ENCODE measurements at places on chromosomes 12 and 14.

DNA sequence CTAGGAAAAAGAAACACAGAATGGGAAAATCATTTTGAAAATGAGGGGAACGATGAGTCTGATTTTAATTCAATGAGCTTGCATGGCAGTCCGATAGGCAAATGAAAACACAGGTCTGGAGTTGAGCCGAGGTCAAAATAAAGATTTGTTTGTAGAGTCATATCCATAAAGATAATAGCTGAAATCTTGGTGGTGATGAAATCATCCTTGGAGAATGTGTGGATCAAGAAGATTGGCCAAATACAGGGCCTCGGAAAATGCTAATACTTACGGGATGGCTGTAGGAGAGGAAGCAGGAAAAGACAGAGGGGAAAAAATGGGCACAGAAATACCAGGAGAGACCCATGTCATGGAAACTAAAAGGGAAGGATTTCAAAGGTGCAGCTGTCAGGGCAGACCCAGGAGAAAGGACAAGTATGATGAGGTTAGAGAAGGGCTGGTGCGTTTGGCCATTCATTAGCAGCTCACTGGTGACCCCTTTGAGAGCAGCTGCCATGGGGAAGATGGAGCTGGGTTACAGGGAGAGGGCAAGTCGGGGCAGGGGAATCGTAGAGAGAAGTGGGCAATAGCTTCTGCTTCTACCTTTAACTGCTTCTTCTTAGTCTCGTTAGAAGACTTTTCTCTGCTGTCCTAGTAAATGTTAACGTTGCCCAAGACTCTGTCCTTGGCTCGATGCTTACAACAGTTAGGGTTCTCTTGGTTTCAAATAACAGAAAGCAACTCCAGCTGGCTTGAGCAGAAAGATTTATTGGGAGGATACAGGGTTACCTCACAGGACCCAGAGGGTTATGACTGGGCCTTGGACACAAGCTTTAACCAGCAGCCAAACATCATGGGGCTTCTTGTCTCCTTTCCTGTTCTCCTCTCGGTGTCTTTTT, 161.8 kb downstream of the EFCAB11 start:
- DNase-seq: peak; percentile 72

DNA sequence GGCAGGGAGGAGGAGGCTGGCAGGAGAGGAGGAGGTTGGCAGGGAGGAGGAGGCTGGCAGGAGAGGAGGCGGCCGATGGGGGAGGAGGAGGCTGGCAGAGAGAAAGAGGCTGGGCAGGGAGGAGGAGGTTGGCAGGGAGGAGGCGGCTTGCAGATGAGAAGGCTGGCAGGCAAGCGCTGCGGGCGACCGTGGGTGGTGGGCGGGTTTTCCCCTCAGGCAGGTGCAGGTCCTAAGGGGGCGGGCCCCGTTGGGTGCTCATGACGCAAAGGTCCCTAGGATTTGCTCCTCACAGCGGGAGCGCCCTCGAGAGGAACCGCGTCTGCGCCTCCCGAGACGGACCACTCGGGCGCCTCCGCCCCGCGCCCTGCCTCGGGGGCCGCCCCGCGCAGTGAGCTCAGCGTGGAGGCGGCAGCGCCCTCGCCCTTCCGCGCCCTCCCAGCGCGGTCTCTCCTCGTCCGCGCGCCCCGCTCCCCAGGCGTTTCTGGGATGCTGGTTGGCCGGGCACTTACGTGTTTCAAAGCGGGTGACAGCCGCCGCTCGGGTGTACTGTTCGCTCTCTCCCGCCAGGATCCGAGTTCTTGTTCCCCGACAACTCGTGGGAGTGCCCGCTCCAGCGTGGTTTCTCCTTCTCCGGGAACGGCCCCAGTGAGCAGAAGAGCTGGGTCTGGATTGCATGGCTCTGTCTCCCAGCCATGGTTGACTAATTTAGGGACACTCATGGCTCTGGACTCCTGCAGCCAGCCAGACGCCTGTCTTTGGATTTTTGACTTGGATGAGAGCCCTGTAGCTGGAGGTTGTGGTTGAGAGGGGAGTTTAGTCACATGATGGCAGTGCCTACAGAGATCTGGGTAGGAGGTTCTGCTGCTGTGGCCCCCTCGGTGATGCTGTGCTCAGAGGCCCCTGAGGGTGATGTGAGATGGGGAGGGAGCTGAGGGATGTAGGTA, 64.1 kb upstream of the PPP4R3A start:
- DNase-seq: peak; percentile 75

- peak; percentile 48 for DNase-seq
These were observed 33.6 kb downstream of the CDKL1 start for GRCh38 chr14:50362764-50363713.

DNA sequence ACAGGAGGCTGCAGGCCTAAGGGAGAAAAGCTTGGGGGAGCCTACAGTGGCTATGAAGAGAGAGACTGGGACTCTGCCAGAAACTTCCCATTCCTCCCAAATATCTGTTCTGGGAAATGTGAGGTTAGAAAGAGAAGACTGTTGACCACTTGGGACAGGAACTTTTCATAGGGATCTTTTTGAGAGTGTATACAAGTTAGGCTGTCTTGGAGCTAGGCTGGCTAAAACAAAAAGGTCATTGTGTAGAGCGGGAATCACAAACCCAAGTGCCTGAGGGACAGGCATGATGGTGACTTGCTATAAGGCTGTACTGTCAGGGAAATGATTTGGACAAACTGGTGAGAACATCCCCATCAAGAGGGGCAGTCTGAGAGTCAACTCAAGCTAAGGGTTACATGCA, 175.1 kb downstream of the GRIP1 start:
- DNase-seq: no peak

DNA sequence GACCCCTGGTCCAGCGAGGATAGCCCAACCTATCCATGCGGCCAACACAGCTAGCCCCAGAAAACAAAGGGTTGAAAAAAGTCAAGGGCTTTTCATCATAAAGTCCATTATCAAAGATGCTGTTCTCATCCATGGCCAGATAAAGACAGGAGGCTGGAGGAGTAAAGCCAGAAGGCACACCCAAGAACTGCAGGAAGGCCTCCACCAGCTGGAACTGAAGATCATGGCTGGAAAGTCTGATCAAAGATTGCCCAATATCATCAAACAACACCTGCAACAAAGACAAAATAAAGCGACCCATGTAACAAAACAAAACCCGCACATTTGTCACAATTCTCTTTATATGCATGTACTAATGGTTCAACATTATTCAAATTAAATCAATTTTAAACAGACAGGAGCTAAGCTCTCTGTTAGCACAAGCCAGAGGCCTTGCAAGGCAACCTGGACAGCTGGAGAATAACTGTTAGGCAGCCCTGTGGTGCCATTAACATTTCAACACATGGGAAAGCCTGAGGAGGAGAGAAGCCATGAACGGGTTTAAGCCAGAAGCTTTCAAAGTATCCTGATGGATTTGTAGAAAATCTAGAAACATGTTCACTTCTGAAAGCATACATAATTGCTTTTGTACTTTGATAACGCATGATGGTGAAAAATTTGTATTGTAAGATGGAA, 34.1 kb downstream of the PSMC1 start:
- DNase-seq: no peak

GRCh38 chr12:125852116-125852515, 786.9 kb downstream of the AACS start:
- no peak for DNase-seq

DNA sequence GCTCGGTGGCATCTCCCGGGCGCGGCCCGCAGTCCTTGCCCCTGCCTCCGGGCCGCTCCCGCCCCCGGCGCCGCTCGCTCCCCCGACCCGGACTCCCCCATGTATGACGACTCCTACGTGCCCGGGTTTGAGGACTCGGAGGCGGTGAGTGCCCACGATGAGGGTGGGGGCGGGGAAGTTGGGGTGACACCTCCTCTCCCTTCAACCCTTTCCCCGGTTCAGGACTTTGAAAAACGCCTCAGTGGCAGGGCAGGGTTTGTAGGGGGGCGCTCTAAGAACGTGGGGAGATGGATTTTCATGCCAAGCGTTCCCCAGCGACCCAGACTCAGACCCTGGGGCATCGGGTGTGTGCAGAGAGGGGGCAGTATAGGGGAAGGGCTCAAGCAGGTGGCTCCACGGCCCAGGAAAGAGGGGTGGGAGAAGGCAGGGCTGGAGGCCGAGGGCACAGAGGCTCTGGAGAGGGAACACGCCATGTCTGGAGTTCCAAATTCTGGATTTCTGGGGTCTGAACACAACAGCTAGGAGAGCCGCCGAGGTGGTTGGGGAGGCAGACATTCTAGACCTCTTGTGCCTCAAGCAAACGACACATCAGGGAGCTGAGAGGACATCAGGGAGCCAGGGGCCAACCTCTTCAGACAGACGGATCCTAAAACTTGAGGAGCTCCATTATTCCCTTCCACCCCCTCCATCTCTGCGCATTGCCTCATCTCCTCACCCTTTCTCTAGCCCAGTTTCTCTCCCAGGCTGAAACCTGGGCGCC, 715 bp downstream of the CACNB3 start:
- peak; percentile 45 for DNase-seq

- DNase-seq: no peak
These were observed 1.5 kb downstream of the RAD51AP1 start for GRCh38 chr12:4540170-4540569.

DNA sequence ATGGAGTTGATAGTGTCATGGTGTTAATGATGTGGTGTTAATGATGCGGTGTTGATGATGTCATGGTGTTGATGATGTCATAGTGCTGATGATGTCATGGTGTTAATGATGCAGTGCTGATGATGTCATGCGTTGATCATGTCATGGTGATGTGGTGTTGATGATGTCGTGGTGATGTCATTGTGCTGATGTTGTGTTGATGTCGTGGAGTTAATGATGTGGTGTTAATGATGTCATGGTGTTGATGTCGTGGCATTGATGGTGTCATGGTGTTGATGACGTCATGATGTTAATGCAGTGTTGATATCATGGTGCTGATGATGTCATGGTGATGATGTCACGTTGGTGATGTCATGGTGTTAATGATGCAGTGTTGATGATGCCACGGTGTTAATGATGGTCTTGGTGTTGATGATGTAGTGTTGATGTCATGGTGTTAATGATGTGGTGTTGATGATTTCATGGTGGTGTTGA, 49.1 kb upstream of the RIMBP2 start:
- peak; percentile 36 for DNase-seq

GRCh38 chr12:58372298-58372697, 430.9 kb downstream of the ATP23 start:
- DNase-seq: no peak

DNA sequence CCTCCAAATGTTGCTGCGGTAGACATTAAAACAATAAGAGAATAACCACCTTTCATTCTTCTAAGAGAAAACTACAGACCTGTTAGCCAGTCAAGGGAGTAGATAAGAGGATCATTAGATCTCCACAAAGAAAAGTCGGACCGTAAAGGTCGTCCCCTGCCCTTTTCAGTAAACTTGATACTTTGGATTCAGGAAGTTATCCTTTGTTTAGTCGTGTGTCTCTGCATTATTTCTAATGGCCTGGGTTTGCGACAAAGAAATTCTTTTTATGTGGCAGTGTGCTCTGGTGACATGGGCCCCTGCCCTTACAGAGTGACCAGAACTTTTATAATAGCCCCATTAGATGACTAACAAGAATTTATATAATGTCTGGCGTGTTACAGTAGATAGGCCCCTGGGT, 44.6 kb upstream of the EVL start:
- no peak for DNase-seq

DNA sequence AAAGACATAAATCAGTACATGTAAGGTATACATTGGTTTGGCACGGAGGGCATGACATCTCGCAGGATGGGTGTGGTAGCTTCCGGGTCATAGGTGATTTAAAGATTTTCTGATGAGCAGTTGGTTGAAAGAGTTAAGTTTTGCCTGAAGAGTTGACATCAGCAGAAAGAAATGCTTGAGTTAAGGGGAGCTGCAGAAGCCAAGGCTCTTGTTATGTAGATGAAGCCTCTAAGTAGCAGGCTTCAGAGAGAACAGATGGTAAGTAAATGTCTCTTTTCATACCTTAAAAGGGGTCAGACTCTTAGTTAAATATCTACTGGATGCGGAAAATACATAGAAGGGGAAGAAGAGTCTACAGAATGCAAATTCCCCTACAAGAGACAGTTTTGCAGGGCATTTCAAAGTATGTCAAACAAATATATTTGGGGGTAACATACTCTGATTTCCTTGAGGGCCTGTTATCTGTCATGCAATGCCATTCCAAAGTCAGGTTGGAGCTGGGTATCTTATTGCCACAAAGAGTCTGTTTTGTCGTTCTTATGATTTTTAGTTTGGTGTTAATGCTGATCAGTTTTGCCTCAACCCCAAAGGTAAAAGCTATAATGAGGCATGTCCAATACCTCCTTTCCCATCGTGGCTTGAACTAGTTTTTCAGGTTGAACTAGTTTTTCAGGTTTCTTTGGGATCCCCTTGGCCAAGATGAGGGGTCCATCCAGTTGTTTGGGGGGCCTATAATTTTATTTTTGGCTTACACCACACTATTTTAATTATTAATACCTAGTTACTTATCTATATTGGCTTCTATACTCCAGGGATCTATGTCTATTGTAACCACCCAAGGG, 67.0 kb downstream of the PTHLH start:
- no peak for DNase-seq

- no peak for DNase-seq
These were observed 31.7 kb downstream of the UNC79 start for GRCh38 chr14:93462479-93462878.

DNA sequence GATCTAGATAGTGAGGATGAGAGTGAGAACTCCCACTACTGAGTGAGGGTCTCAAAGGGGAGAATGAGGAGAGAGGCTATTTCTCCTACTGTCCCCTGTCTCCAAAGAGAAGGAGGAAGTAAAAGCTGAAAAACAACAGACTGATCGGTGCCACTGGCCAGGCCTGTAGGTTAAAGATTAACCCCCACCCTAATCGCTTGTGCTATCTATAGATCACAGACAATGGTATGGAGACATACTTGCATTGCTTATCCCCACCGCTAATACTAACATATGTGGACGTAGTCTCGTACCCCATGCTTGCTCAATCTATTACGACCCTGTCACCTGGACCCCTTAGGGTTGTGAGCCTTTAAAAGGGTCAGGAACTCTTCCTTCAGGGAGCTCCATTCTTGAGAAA, 777.9 kb upstream of the TMEM132C start:
- no peak for DNase-seq

DNA sequence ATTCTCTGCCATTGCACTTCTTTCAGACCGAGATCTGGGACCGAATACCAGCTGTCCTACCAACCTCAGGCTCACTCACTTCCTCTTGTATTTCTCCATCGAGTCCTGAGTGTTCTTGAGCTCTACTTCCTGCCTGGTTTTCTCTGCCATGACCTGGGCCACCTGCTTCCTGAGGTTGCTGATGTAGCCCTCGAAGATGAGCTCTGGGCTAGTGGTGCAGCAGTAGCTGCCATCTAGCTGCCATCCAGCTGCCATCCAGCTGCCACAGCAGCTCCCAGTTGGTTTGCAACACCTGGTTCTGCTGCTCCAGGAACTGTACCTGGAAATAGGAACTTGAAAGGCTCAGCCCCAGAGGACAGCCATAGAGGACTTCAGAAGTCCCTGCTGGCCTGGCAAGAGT, 15.0 kb upstream of the KRT73 start:
- no peak for DNase-seq

DNA sequence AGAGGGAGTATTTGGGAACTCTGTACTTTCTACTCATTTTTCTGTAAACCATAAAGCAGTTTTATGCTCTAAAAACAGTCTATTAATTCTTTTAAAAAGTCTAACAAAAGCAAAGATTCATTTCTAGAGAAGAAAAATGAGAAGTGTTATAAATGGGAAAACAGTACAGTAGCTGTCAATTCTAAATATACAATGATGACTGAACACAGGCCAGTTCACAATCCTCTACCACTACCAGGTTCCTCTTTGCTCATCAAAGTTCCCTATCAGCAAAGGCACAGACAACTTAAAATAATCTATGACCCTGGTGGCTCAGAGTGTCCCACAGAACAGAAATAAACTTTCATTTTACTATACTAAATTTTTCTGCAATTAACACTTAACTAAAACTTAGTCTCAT, 12.5 kb downstream of the NAA25 start:
- no peak for DNase-seq
